Stimulated activated CD8-positive, alpha-beta memory T cell treated with anti-CD3 and anti-CD28 coated beads, Interleukin-7, amount 100 ng/mL, for 4 hours (primary cell): ENCODE measurements at places on chromosomes 2 and 18.

GRCh38 chr2:229129738-229130371 lies 141.2 kb downstream of the PID1 start:
- no peak for DNase-seq

GRCh38 chr2:222939208-222939856 lies 78.5 kb downstream of the ACSL3 start:
- peak; percentile 19 for DNase-seq

- DNase-seq = no peak
Measured at GRCh38 chr2:37180006-37180639, 8.3 kb downstream of the SULT6B1 start.

DNA sequence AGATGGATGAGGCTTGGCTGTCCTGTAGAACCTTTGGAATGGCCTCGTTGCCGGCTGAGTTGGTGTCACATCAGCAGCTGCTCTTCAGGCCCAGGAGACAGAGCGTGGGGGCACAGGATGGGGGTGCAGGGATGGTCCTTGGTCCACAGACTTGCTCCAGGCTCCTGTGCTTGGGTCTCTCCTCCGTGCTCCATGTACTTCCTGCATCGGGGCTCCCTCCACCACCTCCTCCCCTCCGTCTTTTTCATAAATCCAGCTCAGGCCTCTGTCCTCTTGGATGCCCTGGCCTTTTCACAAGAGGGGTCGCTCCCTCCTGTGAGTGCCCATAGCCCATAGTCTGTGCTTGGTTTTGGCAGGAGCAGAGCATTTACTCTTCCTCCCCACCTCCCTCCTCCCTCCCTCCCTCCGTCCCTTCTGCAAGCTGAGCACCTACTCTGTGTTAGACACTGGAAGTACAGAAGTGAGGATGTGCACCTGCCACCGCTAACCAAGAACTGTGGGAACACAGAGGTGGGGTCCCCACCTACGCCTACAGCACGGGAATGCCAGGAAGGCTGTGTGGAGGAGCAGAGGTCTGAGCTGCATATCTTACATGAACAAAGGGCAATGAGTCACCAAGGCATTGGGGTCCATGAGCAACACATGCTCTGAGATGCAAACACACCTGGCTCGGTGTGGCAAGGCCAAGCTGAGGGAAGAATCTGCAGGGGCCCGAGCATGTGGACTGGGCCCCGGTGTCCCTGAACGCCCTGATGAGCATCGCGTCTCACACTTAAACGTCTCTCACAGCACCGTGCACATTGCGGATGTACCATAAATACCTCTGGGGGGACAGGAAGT lies 458.7 kb upstream of the HS6ST1 start:
- DNase-seq = no peak

DNA sequence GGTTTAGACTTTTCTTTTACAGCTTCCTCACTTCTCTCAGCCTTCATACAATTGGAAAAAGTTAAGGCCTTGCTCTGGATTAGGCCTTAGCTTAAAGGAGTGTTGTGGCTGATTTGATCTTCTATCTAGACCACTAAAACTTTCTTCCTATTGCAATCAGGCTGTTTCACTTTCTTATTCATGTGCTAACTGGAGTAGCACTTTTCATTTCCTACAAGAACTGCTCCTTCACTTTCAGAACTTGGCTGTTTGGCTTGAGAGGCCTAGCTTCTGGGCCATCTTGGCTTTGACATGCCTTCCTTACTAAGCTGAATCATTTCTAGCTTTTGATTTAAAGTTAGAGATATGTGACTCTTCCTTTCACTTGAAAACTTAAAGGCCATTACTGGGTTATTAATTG lies 114.3 kb downstream of the ARHGEF4 start:
- DNase-seq = no peak
